ENCODE measurements at places on chromosomes 13 and 19. TPM values are rescaled to one million over a fixed set of nuclear protein-coding genes. Genes with fewer than 3 reads are reported as not detected.

IGFL1 gene
- not detected for total RNA-seq

ZSCAN4 gene
- total RNA-seq, result not detected

DNA sequence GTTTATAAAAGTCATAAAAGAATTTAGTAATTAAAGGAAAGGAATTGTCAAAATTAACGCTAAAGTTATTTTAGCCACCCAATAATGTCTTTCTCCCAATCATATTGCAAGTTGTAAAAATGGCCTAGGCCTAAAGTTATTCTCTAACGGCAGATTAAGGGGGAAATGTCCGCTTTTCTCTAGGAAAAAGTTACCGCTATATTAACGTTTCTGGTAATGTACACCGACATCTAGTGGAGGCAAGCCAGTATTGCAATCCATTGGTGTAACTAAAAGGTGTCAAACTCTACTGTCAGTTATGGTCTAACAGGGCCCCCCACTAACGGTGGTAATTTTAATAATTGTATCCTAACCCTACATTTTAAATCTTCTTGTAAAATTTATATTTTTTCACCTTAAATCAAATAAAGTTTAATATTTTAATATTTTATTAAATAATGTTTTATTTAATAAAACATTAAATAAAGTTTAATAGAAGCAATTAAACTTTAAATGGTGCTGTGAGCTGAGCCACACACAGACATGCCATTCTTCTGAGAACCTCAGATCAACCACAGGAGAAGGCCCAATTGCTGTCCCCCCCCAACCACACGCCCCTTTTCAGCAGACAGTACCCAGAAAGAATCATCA is 35.9 kb upstream of the ZSCAN5A start:
- DNase-seq, result no peak

DNA sequence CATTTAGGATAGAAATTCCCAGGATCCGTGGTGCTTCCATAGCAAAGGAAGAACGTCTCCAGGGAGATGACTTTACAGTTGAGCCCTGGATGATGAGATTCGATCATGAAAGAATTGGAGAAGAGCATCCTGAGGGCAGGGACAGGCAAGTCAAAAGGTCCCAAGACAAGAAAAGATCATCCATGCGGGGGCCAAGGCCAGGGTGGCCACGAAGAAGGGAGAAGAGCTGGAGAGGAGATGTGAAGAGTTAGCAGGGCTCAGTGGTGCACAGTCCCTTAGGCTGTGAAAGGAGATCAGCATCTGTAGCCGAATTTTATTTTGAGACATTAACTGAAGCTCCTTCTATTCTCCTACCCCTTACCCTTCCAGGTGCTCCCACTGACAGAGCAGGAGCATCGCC is 28.9 kb downstream of the OR10H4 start:
- DNase-seq, result no peak

- DNase-seq, result no peak
Measured at GRCh38 chr13:20624213-20624612, 57.3 kb downstream of the IFT88 start.

GRCh38 chr19:17389957-17390664 is 3.9 kb downstream of the CCDC194 start:
- DNase-seq, result no peak

GRCh38 chr19:42386974-42387707 is 3.0 kb downstream of the CNFN start:
- DNase-seq, result peak; percentile 29

- no peak for DNase-seq
Measured at GRCh38 chr13:68078874-68079273, 848.7 kb upstream of the PCDH9 start.

GRCh38 chr13:20654156-20654555 is 49.3 kb upstream of the IL17D start:
- no peak for DNase-seq

DNA sequence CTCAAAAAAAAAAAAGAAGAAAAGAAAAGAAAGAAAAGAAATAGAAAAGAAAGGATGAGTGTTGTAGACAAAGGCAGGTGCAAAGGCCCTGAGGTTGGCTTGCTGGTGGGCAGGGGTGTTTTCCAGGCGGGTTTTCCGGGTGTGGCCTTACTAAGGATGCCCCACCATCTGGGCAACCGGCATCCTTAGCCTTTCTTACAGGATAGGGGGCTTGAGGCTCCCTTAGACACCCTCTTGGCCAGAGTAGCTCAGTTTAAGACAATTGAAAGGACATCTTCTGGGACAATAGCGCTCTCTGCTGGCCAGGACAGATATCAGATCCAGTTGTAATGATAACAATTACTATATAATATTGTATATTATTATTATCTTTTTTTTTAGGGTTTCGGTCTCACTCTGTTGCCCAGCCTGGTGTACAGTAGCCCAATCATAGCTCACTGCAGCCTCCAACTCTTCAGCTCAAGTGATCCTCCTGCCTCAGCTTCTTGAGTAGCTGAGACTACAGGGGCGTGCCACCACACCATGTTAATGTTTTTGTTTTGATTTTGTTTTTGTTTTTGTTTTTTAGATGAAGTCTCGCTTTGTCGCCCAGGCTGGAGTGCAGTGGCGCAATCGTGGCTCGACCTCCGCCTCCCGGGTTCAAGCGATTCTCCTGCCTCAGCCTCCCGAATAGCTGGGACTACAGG is 1.4 kb upstream of the QTRT1 start:
- no peak for DNase-seq

Measured in kidney epithelial cell (primary cell).